ENCODE measurements at places on chromosomes 13 and 19. TPM values are rescaled to one million over a fixed set of nuclear protein-coding genes. Genes with fewer than 3 reads are reported as not detected.

DNA sequence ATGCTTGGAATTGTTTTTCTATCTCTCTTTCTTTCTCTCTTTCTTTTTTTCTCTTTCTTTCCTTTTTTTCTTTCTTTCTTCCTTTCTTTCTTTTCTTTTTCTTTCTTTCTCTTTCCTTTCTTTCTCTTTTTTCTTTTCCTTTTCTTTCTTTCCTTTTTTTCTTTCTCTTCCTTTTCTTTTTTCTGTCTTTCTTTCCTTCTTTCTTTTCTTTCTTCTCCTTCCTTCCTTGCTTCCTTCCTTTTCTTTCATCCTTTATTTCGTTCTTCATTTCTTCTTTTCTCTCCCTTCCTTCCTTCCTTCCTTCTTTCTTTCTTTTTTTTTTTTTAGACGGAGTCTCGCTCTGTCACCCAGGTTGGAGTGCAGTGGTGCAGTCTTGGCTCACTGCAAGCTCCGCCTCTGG, 1.9 kb upstream of the MEX3D start:
- DNase-seq: no peak

GRCh38 chr19:10621966-10622365, 3.4 kb upstream of the SLC44A2 start:
- no peak for DNase-seq

DNA sequence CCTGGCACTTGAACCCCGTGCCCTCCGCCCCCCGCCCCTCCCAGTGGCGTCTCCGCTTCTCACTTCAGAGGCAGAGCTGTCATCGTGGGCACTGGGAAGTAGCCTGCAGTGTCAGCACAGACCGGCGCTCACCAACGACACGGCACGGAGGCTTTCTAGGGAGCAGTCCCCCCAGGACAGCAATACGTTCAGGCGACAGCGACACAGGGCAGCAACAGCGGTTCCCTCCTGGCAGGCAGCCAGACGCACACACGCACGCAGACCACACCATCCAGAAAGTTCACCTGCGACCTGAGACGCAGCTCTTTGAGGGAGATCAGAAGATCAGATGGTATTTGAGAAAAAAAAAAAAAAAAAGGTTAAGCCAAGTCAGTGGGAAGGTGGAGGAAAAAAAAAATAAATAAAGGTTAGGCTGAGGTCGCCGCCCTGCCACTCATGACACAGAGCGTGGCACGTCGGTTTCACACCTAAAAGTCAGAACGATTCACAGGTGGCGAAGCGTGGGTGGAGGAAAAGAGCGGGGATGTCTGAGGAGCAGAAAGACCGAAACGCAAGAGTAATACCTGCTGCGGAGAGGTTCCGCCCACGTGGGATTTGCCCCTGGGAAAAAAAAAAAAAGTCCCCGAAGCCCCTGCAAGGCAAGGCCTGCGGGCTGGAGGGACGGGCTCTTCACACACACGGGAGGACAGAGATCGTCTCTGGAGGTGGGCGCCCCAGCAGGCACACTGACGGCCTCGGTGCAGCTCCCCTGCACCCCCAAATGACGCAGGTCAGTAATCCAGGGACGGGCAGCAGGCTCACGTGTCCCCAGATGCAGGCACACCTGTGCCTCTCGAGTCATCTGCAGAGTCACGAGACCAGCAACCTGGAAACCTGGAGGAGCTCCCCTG, 94.5 kb downstream of the GNG7 start:
- DNase-seq: no peak

GRCh38 chr13:76884186-76884906, 1.9 kb downstream of the KCTD12 start:
- DNase-seq: no peak

DNA sequence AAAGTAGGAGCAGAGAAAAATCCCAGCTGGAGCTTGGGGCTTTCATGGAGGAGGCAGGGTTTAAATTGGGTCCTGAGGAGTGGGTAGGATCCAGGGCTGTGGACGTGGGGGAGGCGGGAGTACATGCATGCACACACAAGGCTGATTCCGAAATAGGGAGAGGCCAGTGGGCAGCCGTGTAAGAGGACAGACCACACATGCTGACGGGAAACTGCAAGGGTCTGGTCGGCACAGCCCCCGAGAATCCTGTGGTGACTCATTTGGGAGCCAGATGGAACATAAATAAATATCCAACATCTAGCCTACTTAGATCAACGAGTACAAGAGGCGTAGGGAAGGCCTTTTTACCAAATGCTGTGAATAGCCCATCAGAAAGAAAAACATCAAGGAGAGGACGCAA, 216.3 kb upstream of the ZNF507 start:
- DNase-seq: no peak

GRCh38 chr13:73119612-73120011, 60.8 kb downstream of the KLF5 start:
- no peak for DNase-seq

DNA sequence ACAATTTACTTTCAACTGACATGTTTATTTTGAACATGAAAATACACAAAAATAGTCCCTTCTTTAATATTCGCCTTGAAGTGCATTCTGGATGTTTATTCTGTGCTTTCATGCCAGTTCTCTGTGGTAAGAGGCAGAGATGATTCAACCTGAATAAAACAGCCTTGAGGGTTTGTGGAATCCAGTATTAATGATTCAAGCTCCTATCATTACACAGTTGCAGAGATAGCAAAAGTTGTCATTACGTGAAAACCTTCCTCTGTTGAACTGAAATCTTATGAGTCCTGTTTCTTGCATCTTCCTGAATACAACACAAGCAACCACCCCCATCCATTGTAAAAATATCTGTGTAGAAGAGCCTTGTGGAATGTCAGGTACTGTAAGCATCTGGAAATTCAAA, 142.3 kb upstream of the HTR2A start:
- no peak for DNase-seq

DNA sequence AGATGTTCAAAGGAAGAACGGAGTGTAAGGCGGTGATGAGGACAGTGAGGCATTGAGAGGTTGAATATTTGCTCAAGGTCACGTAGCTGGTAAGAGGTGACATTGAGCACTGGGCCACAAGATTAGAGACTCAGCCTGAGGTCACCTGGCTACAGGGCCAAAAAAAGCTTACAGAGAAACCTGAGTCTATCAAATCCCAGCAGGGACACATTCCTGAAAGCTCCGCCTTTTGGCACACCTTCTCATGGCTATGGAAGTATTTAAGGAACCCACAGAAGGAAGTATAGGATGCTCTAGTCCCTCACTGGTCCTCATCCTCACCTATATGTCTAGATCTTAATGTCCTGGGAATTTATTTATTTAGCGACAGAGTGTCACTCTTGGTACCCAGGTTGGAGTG, 17.4 kb downstream of the ZNF586 start:
- DNase-seq: no peak

Gene PSG4
- total RNA-seq: not detected

Gene CLEC4G
- 9.3 TPM for total RNA-seq

Gene ENOX1
- total RNA-seq: 8.9 TPM

Gene ERICH4
- total RNA-seq: not detected

Measured in omental fat pad (tissue), 4 donors.